ENCODE measurements at places on chromosomes 6 and 20.
A peak's percentile ranks its signal among the peaks of the same experiment; 100 is the strongest.

DNA sequence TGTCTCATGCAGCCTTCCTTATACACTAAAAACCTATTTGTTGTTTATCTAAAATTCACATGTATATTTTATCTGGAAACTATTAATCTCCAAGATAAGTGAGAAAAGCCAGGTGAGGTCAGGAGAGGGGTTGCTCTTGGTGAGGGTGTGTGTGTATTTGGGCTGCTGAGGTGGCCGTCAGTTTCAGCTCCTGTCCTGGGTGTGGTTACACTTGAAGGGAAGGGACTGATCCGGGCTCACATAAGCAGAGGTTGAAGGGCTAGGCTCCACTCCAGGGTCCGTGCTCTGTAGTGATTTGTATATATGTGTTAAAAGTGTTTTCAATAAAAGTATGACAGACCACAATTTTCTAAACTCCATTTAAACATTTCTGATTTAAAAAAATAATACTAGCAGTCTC, 13.5 kb upstream of the SNAI1 start:
- no peak for DNase-seq

DNA sequence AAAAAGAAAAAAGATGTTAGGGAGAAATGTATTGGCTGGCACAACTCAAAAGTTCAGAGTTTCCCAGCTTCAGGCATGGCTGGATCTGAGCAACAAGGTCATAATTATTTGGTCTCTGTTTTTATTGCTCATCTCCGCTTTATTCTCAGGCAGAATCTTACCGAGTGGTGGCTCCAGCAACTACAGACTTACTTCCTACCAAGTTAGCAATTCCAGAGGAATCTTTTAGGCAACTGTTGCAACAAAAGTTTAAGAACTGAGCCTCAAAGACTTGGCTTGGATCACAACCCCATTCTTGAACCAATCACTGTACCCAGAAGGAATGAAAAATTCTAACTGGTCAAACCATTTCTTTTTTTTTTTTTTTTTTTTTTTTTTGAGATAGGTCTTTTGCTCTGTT, 35.5 kb upstream of the NCOA3 start:
- DNase-seq, result no peak

DNA sequence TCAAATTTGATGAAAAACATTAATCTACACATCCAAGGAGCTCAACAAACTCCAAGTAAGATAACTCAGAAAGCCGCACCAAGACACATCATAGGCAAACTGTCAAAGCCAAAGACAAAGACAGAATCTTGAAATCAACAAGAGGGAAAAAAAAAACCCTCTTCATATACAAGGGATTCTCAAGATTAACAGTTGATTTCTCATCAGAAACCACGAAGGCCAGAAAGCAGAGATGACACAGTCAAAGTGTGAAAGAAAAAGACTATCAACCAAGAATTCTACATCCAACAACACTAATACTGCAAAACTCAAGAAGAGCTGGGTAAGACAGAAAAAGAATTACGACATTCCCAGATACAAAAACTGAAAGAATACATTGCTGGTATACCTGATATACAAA, 73.8 kb downstream of the CDK19 start:
- DNase-seq, result no peak

GRCh38 chr6:1255636-1256365, 56.1 kb upstream of the FOXQ1 start:
- DNase-seq, result no peak

DNA sequence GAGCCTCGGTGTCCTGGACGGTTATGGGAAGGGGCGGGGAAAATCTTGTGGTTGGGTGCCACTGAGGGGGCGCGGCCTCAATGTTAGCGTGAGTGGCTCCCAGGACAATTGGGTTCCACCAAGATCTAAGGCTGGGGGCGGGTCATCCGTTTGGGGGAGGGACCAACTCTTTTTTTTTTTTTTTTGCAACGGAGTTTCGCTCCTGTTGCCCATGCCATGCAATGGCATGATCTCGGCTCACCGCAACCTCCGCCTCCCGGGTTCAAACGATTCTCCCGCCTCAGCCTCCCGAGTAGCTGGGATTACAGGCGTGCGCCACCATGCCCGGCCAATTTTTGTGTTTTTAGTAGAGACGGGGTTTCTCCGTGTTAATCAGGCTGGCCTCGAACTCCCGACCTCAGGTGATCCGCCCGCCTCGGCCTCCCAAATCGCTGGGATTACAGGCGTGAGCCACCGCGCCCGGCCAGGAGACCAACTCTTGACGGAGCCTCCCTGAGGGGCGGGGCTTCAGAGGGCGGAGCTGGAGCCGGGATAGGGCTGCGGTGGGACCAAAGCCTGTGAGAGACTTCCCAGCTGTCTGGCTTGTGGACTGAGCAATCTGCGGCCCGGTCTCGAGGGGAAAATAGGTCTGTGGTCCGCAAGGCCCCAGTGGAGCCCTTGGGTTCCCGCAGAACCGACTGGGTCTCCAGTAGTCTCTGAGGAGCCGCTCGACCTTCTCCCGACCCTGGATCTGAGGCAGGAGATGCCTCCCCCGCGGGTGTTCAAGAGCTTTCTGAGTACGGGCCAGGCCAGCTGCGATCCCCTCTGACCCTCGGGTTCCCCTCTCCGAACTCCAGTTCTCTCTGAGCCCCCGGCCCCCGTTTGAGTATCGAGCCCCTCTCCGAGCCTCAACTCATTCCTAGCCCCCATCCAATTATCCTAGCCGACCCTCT, 1.1 kb downstream of the SPAG4 start:
- DNase-seq, result peak; percentile 42

DNA sequence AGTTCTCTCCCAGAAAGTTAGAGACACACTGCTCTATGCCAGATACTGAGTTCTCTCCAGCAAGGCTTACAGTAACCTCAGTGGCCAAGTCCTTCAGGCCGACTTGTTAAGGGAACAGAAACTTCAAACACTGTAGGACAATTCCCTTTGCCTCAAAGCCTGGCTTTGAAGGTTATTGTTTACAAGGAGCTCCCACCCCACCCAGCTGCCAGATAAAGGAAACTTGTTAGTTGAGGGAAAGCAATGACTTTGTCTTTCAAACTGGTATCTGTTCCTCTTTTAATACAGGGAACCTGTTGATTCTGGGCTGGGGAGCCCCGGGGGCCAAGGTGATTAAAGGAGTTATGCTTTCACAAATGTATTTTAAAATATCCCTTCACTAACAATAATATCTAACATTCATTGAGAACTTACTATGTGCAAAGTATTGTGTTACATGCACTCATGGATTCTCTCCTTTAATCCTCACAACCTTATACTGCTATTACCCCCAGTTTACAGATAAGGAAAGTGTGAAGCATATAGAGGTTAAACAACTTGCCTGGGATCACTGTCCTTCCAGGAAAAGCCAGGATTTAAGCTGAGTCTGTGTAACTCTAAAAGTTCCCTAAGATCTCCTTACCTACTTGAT, 27.6 kb upstream of the CDKN1A start:
- no peak for DNase-seq
